Stimulated activated CD8-positive, alpha-beta memory T cell treated with anti-CD3 and anti-CD28 coated beads, Interleukin-7, amount 100 ng/mL, for 1 hour (primary cell): ENCODE measurements at places on chromosomes 2 and 18.

GRCh38 chr2:209686448-209686847 is 85.2 kb upstream of the UNC80 start:
- DNase-seq: no peak

DNA sequence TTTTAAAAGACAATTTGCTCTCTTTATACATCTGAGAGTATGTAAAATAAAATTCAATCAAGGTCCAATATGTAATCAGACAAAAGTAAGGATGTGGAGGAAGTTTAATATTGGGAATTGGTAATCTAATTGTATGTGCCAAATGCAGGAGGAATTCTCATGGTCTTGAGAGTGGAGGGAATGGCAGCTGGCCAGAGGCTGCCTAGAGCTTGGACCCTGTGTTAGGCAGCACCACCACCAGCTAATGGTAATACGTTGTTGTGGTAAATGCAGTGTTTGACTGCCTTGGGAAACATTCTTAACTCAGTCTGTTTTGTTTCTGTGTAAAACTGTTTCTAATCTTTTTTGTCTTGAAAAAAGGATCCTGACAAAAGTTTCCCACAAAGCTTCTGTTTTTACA is 30.0 kb downstream of the GALNT1 start:
- DNase-seq: no peak

GRCh38 chr2:144642856-144643255 is 122.9 kb upstream of the ZEB2 start:
- DNase-seq: no peak

DNA sequence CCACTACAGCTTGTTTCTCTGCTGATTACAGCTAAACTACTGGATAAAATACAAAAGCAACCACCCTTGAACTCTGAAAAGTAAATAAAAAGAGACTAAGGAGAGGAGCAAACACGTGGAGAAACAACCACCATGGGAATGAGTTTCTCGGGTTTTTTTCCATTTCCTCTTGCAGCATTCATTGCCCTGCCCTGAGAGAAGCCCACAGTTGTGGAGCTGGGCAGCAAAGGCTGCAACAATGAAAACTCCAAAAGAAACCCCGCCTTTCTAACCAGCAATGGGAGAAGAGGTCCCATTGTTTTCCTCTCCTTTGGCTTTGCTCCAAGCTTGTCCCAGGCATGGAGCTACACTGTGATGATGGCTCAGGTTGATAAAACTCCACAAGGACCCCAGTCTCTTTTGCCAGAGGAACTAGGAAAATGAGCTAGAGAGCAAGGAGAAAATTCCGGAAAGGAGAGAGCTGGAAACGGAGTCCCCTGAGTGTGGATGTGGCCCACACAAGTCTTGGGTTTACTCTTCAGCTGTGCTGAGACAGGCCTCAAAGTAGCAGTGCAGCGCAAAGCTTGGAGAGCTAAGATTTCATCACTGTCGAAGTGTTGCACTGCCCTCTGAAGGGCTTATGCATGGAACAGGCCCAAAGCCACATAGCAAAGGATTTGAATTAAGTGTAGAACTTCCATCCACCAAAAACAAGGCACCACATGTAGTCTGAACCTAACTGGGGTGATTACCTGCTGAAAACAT is 20.9 kb downstream of the NAPG start:
- DNase-seq: no peak

DNA sequence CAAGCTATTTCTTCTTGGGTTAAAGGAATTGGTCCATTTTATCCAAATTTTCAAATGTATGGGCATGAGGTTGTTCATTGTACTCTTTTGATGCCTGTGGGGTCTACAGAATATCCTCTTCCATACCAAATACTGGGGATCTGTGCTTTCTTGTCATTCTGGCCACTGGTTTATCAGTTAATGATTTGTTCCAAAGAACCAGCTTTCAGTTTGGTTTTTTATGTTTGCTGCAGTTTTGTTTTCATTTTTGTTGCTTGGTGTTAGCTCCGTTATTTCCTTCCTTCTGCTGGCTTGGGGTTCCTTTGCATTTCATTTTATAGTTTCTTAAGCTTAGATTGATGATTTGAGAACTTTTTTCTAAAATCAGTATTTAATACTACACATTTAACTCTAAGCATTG is 45.5 kb downstream of the SLC66A2 start:
- no peak for DNase-seq

DNA sequence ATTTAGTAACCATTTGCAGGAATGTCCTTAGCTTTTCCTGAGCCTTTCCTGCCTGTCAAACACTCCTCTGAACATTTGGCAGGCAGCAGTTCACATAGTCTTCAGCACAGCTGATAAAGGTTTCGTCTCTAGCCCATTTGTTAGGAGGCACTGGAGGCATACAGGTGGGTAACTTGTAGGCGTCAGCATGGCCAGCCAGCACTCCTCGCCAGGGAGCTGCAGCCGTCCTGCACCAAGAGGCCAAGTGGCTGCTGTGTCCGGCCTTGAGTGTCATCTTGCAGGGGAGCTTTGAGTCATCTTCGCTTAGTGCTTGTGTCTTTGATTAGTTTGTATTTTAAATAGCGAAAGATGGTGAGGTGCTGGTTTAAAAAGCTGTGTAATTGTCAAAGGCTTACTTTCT is 120.3 kb upstream of the NFATC1 start:
- DNase-seq: no peak

GRCh38 chr2:157386247-157386646 is 57.6 kb downstream of the CYTIP start:
- no peak for DNase-seq
